ENCODE measurements at places on chromosomes 11 and 22. TPM values are rescaled to one million over a fixed set of nuclear protein-coding genes. Genes with fewer than 3 reads are reported as not detected.

DNA sequence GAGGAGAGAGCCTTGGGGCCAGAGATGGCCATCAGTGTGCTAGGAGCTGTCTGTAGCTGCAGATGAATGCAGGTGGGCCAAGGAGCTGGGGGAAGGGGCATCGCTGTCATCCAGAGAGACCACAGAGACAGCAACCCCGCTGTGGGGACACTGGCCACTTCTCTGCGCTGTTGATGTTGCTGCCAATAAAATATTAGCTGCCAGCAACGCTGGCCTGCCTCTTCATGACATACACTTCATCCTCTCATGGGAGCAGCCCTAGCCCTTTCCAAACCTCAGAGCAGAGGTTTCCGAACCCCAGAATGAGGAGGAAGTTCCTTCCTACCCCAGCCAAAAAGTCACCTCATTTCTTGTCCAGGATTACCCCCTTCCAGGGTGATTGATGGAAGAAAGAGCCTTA lies 106.2 kb downstream of the PARVA start:
- H3K36me3 ChIP-seq, result peaks cover 17% of the 10 kb centered on the region
- no peak for DNase-seq
- no peaks in the 10 kb centered on the region for H3K4me1 ChIP-seq
- peak overlapping the region; percentile 50 for H3K27ac ChIP-seq

MS4A18 gene
- not detected for total RNA-seq

DNA sequence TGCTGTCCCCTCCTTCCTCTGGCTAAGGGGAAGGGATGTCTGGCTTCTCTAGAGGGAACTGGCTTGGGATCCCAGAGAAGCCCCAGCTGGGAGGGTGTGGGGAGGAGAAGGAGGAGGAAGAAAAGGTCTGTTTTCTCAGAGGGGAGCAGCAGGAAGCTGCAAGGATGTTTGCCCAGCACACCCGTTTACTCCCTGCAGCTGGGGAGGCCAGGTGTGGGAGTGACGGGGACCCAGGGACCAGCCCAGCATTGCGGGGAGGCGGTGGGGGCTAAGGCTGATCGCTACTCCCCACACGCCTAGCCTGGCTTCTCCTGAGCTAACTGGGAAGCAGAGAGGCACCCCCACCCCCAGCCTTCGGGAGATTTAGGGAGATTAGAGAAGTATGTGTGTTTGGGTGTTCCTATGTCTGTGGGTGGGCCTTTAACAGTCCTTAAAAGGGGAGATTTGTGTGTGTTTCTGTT lies 3.9 kb downstream of the CREB3L1 start:
- no peak overlapping the region for H3K4me3 ChIP-seq
- no peak for DNase-seq
- peaks cover 61% of the 10 kb centered on the region for H3K27me3 ChIP-seq
- no peaks in the 10 kb centered on the region for H3K36me3 ChIP-seq
- H3K4me1 ChIP-seq, result peaks cover 13% of the 10 kb centered on the region

DNA sequence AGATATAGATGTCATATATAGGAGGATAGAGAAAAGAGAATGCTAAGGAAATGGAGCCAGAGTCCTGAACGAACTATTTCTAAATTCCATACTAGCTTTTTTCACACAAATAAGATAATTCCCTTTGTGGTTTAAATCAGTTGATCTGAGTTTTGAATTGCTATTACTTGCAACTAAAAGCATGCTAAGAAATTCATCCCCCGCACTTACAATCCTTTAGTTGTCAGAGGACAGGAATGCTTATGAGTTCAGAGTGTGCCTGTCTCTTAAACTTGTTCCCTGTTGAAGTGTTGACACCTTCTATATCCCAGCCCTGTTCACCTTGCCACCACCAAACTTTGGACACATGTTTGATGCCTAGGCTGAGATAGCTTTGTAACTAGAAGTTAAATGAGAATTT lies 406.2 kb downstream of the METTL15 start:
- H3K4me1 ChIP-seq, result peaks cover 7% of the 10 kb centered on the region
- H3K27me3 ChIP-seq, result no peaks in the 10 kb centered on the region
- no peaks in the 10 kb centered on the region for H3K36me3 ChIP-seq
- no peak overlapping the region for H3K4me3 ChIP-seq

MAPK8IP2 gene
- 30.4 TPM for total RNA-seq

DNA sequence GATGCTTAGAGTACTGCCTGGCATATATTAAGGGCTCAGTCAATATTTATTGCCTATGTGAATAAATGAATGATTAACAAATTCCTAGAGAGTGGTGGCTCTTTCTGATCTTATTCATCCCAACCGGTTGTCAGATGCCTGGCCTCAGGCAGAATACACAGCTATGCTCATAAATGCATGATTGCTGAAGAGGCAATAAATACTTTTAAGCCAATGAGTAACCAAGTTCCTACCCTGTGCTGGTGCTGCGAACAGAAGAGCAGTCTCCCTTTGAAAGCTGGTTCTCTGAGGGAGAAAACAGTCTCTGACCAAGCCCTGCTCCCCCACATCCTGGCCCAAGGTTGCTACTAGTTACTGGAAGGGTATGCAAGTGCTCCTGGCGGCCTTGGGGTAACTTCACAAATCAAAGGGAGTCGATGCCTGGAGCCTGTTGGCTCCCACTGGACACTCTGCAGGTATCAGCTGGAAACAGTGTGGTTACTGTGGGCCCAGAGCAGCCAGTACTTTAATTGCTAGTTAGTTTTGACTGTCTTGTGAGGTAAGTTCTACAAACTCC lies 2.8 kb downstream of the USH1C start:
- no peak overlapping the region for H3K4me3 ChIP-seq
- H3K4me1 ChIP-seq, result no peaks in the 10 kb centered on the region
- no peak overlapping the region for H3K27ac ChIP-seq
- peaks cover 47% of the 10 kb centered on the region for H3K27me3 ChIP-seq
- DNase-seq, result no peak

DNA sequence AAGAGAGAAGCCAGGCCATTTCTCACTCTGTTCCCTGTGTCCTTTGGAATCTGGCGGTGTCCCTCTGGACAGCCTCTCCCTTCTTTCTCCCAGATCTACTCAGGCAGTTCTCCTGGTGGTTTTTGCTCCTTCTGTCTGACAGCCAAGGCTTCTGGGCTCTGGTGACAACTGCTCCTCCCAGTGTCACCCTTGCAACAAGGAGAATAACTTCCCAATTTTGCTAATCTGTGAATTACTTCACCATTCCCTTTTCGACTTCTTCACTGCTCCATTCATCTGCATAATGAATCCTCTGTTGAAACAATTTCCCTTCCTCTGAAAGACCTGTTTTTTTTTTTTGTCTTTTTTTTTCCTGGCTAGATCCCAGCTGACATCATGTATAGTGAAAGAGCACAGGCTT lies 56.3 kb upstream of the PDE3B start:
- no peak overlapping the region for H3K27ac ChIP-seq
- H3K4me3 ChIP-seq, result no peak overlapping the region
- H3K27me3 ChIP-seq, result no peaks in the 10 kb centered on the region
- DNase-seq, result no peak
- H3K4me1 ChIP-seq, result peaks cover 6% of the 10 kb centered on the region
- H3K36me3 ChIP-seq, result peaks cover 19% of the 10 kb centered on the region

GRCh38 chr22:45208993-45209838 lies 31.5 kb downstream of the KIAA0930 start:
- H3K4me1 ChIP-seq, result peaks cover 43% of the 10 kb centered on the region
- H3K36me3 ChIP-seq, result no peaks in the 10 kb centered on the region
- no peaks in the 10 kb centered on the region for H3K27me3 ChIP-seq
- DNase-seq, result peak; percentile 55
- H3K4me3 ChIP-seq, result no peak overlapping the region
- peak overlapping the region; percentile 57 for H3K27ac ChIP-seq

DNA sequence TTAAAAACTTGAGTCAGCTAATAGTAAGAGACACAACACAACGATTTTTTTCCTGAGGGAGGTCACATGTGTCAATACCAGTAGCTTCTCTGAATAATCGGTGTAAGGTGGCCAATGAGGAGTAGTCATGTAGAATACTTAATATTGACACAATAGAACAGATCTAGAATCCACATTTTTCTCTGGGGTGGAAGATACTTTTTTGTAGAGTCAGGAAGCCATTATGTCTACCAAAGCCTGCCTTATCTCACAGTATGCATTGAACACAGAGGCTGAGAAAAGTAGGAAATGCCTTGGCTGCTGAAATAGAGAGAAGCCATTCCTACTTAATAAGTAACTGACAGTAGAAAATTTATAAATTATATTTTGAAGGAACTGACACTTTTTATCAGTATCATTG lies 725.0 kb downstream of the METTL15 start:
- no peaks in the 10 kb centered on the region for H3K36me3 ChIP-seq
- H3K27ac ChIP-seq, result no peak overlapping the region
- no peak for DNase-seq
- no peak overlapping the region for H3K4me3 ChIP-seq
- H3K27me3 ChIP-seq, result no peaks in the 10 kb centered on the region

LGALS1 gene
- total RNA-seq, result 16.1 TPM
